Astrocyte (in vitro differentiated cells and primary cell): ENCODE measurements at places on chromosomes 13 and 19.

- DNase-seq, result no peak
Measured at GRCh38 chr19:892243-892893, 619 bp downstream of the MED16 start.

DNA sequence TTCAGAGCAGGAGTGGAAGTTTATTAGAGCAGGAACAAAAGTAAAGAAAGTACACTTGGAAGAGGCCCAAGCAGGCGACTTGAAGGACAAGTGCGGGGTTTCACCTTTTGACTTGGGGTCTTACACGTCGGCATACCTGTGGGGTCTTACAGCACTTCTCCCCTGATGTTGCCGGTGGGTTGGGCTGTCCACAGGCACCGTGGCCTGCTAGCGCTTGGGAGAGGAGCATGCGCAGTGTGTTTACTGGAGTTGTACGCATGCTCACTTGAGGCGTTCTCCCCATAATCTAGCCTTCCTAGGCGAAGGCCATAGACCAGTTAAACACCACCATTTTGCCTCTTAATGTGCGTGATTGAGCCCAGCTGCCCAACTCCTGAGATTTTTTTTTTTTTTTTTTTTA lies 25.0 kb upstream of the PLEKHF1 start:
- no peak for DNase-seq

DNA sequence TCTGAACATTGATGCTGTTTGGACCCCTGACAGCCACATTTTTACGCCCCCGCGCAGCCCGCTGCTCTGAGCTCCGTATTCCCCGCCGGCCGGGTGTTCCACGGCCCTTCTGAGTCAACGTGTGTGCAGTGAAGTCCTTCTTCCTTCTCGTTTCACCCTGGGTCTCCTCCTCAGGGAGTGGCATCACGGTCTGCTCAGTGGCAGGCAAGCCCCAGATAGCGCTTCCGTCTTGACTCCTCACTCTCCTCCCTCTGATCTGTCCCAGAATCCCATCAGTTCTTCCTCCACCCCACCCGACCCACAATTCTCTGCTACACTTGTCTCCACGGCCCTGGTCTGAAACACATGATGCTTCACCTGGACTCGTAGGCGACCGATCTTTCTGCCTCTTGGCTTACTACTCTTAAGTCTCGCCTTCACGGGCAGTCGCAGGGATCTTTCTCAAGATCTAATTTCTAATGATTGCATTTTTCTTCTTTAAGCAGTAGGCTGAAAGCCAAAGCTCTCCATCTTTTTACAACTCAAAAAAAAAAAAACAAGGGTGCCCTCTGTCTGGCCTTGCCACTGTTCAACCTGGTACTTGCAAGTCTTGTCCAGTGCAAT lies 33.9 kb downstream of the CCNE1 start:
- DNase-seq, result peak; percentile 22

- no peak for DNase-seq
Measured at GRCh38 chr13:50843257-50844083, at the start of gene DLEU7. TSS of gene DLEU7 (minus strand) at chr13:50843692. CDS start at chr13:50843646, 46 bp downstream.

DNA sequence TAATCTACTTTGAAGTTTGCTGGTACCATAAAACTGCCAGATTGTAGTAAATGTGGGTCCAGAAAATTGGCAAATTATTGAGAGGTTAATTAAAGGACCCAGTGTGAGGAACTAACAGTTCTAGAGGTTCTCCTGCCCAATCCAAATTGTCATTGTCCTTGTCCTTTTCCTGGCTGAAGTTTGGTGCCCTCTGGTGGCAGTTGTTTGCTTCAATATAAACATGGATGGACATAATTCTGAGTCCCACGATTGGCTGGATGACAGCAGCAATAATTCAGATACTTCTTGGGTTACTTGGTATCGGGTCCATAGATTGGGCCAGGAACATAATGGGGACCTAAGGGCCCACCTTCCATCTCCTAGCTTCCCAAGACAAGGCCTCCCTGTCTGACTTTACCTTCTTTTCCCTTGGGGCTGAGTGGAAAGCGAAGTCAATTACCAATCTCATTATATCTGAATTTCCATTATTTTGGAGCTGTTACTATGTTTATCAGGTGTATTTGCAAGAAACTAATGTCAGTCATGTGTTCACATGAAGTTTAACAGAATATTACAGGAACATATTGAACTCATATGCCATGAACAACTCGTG lies 33.8 kb upstream of the GARRE1 start:
- DNase-seq, result peak; percentile 36

- DNase-seq, result no peak
Measured at GRCh38 chr19:50059045-50059444, 33.2 kb downstream of the ZNF473 start.

DNA sequence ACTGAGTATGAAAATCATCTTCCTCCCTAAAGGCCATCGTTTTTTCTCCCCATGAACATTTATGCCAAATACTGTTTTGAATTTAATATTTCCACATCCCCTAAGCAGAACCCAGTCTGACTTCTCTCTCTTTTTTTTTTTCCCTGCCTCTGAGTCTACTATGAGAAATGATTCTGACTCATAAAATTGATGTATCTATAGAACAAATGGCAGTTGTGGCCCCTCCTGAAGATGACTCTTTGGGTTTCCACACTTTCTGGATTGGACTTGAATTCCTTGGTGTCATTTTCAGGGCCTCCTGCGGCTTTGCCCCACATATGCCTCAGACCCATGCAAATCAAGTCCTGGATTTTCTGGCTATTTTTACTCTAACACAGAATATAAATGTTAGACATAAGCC lies 22.7 kb upstream of the NAXD start:
- no peak for DNase-seq

DNA sequence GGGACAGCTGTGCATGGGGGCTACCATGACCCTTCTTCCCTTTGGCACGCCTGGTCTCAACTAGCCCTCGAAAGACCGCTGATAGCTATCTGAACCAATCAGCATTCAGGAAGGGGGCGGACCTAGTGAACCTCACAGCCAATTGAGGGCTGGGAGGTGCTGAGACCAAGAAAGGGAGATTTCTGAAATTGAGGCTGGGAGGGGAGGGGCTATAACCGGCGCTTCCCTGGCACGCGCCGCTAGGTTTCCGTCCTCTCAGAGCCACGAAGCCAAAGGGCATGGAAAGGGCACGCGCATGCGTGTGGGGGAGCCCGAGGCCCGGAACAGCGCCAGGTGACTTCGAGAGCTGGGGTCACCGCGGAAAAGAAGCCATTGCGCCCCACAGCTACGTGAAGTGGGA lies 4.2 kb upstream of the PAFAH1B3 start:
- no peak for DNase-seq

DNA sequence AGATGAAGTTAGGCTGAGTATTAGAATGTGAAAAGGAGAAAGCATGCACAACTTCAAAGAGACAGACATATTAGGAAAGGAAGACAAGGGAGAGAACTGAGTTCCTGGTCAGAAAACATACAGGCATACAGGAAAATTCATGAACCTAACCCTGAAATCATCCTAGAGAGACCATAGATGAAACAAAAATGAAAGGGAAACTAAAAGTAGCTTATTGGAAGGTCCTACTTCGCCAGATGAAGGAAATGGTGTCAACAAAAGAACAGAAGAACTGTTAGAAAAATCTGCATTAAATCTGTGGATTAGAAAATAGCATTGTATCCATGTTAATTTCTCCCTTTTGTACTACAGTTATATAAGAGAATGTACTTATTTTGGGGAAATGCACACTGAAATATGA lies 169.0 kb upstream of the UFM1 start:
- peak; percentile 5 for DNase-seq

DNA sequence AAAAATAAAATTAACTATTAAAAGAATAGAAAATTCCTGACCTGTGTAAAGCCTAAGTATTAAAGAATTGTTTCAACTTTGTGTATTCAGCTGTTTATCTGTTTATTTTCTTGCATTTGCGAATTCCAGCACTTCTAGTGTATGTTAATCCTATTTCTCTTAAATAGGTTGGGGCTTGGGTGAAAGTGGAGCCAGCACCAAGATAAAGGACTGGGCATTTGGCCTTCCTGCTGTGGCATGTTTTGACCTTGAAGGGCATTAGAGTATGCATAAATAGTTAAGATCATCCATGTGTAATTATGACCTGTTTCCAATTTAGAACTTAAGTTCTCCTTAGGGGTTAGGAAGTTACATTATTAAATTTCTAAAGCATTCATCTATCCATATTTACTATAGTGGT lies 151.3 kb downstream of the NBEA start:
- no peak for DNase-seq

DNA sequence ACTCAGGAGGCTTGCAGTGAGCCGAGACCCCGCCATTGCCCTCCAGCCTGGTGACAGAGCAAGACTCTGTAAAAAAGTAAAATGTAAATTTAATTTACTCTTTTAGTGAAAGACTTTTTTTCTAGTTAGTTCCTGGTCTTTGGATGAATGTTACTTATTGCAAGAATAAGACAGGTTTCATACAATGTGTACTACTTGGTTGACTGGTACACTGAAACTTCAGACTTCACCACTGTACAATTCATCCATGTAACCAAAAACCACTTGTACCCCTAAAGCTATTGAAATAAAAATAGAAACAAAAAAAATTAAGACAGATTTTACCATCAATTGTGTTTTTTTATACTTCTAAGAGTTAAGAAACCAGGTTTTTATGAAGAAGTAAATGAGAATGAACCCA lies 35.5 kb downstream of the GPALPP1 start:
- no peak for DNase-seq

- peak; percentile 31 for DNase-seq
Measured at GRCh38 chr19:3054972-3055740, 7.1 kb downstream of the TLE5 start.

- DNase-seq, result no peak
Measured at GRCh38 chr13:36072152-36072935, 58.8 kb downstream of the DCLK1 start.

GRCh38 chr19:33558151-33558550 lies 36.6 kb upstream of the PEPD start:
- DNase-seq, result no peak

- no peak for DNase-seq
Measured at GRCh38 chr19:23802290-23802689, 43.6 kb upstream of the ZNF681 start.

DNA sequence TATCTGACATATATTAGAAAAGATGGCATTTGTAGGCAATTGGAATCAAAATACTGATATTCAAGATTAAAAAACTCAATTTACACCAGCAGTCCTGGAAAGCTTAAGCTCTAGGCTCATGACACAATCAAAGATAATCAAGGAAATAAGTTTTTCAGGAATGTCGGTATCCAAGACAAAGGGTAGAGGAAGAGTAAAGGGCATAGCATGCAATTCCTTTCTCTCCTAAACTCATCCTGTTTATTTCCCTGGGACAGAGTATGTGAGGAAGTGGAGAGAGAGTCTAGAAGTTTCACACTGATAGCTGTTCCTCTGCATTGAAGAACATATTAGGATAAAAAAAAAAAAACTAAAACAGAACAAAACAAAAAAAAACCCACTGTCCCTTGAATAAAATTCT lies 2452.1 kb downstream of the PCDH9 start:
- DNase-seq, result no peak

DNA sequence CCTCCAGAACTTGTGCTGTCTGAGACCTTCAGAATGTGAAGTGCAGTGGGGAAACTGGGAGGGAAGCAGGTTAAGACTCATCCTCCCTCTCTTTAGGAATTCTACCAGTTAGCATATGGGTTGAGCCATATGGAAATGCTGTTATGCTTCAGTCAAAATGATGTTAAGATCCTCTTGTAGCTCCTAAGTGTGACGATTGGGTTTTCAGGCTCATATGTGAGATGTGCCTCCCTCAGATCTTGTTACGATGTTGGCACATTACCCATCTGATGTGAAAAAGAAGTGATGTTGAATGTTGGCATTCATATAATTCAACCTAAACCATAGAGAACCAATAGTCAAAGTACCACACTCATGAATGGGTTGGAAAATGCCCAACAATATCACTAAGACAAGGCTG lies 67.8 kb upstream of the IPO5 start:
- DNase-seq, result no peak
